Activated gamma-delta T cell treated with anti-CD3 and anti-CD28 coated beads, Interleukin-2, amount 50 U/mL, for 16 hours (primary cell): ENCODE measurements at places on chromosomes 3 and 15.

DNA sequence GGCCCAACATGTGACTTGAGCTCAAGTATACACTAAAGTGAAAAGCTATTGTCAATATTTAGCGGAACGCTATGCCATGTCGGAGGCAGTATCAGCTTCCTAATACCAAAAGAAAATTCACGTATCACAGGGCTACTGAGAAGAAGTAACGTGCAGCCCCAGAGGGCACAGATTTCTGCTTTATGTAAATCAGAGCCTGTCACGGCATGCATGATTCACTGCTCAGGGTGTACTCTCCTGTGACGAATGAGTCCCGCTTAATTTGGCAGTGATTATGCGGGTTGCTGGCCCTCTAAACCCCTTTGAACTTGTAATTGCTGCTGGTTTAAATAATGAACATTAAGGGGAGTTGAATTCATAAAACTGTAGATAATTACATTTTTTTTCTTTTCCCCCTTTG lies 85.3 kb downstream of the MEIS2 start:
- no peak for DNase-seq

DNA sequence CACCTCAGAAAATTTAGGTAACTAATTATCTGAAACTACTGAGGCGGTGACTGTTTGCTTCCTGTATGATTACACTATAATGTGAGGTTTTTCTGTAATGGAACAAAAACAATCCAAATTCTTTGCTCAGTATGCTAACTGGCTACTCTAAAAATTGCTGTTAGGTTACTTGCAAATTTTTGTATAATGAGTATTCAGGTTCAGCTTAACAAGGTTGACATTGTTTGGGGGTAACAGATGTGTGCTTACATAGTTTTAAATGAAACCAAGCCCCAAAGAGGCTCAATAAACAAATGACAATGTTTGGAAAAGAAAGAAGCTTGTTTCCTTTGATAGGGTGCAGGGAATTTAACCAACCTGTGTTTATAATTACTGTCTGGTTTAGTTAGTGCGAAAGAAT lies 414.5 kb upstream of the MDFIC2 start:
- no peak for DNase-seq

GRCh38 chr3:148974726-148975125 lies 16.6 kb upstream of the GYG1 start:
- no peak for DNase-seq

DNA sequence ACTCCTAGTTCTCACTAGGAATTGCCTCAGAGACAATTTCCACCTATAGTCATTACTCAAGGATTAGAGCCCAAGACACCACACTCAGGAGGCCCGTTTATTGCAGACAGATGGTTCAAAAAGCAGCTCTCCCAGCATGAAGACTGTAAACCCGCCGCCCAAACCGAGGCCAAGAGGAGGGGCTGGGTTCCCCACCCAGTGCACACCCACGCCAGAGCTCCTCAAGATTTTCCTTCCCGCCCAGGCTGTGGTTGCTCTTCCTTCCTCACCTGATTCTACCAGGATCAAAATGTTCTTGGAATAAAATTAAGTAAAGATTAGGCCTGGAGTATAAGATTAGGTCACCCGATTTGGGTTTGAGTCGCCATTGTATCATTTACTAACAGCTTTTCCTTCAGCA lies 364.4 kb downstream of the MECOM start:
- no peak for DNase-seq

DNA sequence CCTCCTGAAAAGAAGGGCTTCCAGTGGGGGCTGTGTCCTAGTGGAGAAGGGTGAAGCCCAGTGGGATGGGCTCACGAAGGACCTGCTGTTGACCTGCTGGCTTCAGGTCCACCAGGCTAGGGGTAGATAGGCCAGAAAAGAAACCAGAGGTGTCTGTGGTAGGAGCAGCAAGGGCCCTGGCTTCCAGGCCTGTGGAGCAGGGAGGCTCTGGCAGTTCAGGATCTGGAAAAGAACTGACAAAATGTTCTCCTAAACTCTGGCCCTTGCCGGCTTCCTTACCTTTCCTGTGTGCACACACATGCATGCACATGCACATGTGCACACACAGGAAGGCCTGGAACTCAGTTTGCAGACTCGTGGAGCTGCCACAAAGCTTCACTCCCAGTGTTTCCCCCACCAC lies 49.7 kb downstream of the ABHD2 start:
- no peak for DNase-seq

GRCh38 chr3:197700095-197700494 lies 36.6 kb downstream of the RUBCN start:
- no peak for DNase-seq

DNA sequence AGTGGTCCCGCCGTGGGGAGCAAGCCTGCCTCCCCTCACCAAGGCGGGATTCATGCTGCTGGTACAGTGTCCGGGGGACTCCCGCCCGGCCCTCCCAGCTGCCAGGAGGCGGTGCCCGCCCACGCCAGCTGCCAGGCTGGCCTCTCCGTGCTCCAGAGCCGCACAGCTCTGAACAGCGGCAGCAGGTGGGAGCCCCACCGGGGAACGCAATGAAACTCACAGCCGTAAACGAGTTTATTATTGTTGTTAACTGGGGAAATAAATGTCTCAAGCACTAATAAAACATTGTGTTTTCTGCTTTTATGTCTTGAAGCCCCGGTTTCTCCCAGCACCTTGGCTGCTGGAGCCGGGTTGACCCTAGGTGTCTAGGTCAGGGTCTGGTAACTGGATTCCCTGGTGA lies 317.7 kb upstream of the TLE3 start:
- no peak for DNase-seq

DNA sequence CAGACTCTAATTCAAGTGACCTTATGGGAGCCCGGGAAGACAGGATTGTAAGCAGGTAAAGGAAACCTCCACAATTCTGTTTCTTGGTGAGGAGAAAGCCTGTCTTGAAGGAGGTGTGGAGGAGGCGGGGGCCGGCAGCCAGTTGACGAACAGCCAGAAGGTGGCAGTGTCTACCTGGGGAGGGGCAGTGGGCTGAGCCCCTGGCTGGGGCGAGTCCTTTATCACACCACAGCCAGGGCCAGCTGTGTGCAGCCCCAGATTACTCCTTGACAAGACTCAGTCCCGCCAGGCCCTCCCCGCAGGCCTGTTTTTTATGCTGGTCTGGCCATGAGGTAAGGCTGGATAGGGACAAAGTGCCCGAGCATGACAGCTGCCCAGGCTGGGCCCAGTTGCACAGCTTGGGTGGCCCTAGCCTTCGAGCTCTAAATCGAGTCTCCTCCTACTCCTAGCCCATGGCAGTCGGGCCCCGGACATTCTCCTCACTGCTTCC lies 40.9 kb upstream of the IDH2 start:
- peak; percentile 44 for DNase-seq

DNA sequence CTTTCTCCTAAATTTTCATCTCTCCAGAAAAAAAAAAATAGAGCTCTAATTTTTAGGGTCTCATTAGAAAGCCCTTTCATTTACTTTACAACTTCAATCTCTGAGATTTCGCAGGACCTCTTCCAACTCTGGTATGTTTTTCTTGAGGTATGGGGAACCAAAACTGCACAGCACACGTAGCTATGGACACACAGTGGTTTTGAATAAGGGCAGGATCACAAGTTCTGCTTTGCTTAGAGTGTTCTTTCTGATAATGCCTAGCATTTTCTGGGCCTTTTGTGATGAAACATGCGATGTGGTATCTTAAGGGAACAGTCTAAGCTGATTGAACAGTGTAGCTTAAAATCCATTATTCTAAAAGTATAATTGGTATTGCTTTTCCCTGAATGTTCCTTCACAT lies 25.3 kb downstream of the ZNF592 start:
- DNase-seq: no peak

- no peak for DNase-seq
These were observed 754.1 kb downstream of the NR2F2 start for GRCh38 chr15:97084650-97085049.

GRCh38 chr15:101233651-101234280 lies 18.1 kb downstream of the CHSY1 start:
- DNase-seq: no peak

GRCh38 chr3:634511-634910 lies 437.9 kb downstream of the CHL1 start:
- DNase-seq: no peak

DNA sequence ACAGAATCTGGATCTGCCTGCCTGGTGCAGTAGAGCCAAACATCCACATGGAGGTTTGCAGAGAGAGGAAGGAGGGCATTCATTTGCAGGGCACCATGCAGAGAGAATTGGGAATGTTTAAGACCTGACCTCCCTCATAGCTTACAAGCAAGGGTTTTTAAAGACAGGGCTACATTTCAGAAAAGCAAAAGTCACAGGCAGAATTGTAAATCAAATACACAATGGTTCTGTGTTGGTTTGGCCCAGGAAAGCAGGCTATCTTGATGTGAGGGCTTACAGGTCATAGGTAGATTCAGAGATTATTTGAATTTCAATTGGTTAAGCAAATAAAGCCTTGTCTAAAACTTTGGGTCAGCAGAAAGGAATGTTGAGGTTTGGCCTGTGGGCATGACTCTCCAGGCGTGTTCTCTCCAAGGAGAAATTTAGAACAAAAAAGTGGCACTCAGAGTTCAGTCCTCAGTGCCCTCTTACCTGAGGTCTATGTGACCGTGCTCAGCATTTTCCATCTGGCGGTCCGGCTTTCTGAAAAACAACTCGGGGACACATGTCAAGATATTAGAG lies 91.5 kb downstream of the CD47 start:
- no peak for DNase-seq

DNA sequence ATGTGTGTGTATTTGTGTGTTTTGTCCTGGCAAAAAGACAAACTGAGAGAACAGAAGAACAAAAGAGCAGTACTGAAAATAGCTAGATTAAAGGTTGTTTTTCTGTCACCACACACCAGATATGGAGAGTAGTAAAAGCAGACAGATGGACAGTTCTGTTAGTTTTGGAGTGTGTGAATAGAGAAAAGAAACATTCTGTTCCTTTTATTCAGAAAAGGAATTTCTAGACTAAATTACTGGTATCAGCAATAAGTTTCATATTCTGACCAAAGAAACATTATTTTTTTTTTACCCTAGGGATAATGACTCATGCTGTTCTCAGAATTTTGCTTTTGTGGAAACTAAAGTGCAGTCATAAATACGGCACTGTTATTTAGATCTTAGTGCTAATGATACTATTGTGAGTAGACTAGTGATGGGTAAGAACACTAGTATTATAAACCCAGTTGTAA lies 32.9 kb downstream of the PIK3CA start:
- no peak for DNase-seq

DNA sequence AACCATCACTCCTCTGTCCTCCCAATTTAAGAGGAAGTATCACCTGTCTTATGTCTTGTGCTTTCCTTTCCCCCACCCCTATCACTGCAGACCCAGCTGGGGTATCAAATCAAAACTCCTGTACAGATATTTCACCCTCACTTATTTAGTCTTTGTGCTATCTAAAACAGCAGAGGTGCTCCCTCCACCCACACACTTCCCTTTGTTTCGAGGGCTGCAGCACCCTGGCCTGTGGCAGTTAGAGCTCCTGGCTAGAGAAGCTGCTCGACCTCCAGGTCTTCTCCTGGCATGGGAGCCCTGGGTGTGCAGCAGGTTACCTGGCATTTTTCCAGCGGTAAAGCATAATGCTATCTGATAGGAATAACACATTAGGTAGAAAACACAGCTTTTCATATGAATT lies 181.4 kb upstream of the BCL6 start:
- no peak for DNase-seq

DNA sequence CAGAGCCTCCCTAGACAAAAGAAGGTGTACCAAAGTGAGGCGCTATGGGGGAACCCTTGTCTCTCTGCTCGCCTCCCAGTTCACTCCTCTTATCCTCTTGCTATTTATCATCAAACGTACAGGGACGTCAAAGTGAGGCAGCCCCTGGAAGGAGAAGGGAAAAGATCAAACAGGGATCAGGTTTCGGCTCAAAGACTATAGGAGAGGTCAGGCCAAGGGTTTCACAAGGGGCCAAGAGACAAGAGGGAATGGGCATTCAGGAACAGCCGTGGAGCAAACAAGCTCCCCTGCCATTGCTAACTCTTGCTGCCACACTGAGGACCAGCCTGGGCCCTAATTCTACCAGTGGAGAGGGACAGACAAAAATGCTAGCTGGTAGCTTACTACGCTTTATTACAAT lies 168.7 kb downstream of the GREM1 start:
- DNase-seq: no peak

DNA sequence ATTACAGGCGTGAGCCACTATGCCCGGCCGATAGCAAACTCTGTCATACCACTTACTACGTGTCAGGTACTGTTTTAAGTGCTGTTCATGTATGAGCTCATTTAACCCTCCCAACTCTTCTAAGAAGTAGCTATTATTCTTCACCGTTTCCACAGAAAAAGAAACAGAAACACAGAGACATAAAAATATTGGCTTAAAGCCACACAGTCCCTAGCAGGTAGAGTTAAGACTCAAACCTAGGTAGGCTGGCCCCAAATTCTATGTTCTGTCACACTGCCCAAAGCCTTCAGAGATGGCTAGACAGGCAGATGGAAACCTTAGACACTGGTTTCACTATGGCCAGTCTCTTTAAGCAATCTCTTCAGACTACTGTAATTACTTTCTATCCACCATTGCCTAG lies 149.8 kb upstream of the KCNMB2 start:
- no peak for DNase-seq

DNA sequence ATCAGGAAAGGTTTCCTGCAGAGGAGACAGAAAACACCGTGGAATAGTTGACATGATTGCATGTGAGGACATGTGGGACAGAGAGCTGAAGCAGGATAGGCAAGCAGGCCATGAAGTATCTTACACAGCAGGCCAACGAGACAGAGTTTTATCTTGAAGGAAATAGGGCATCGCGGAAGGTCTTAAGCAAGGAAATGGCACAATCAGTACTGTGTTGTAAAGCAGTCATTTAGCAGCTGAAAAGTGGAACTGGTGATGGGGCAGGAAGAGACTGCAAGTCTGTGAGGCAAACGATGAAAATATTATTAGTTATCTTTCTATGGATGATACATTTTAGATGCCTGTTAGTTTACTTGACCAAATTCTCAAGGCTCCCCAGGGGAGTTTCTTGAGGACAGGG lies 535.1 kb downstream of the SOX2 start:
- no peak for DNase-seq

- DNase-seq: no peak
These were observed 67.4 kb downstream of the PIK3R4 start for GRCh38 chr3:130679218-130679617.

- no peak for DNase-seq
These were observed 29.7 kb downstream of the EFCAB12 start for GRCh38 chr3:129398803-129399144.

GRCh38 chr15:81653259-81653658 lies 279.2 kb upstream of the TMC3 start:
- DNase-seq: no peak

- no peak for DNase-seq
These were observed 47.5 kb upstream of the SSR3 start for GRCh38 chr3:156602424-156602823.

GRCh38 chr3:58524326-58524888 lies 12.6 kb downstream of the ACOX2 start:
- no peak for DNase-seq

GRCh38 chr15:92715758-92716157 lies 60.2 kb upstream of the FAM174B start:
- DNase-seq: no peak
